Kidney epithelial cell (primary cell): ENCODE measurements at places on chromosomes 6 and 20.

GRCh38 chr6:54097753-54098152 lies 13.5 kb upstream of the MLIP start:
- DNase-seq: no peak

DNA sequence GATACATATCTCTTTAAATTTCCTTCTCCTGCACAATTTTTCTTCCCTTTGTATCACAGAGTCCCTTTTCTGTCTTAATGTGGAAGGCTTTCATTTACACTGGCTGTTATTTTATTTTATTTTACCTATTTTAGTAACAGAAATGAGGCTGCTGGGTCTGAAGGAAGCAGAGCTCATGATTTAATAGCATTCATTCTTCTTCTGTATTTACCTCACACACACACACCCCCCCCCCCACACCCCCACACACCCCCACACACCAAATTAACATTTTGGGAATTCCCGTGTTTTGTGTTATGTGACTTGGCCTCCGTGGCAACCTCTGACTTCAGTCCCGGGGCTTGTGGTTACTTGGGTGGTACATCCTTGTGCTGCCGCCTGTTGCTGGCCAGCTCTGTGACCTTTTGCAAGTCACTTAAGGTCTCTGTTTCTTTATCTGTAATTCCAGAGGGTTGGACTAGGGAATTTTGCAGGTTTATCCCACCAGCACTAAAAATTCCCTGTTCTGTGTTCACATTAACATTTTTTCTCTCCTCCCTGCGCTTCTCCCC lies 108.8 kb downstream of the TIAM2 start:
- no peak for DNase-seq

GRCh38 chr6:120648713-120649112 lies 685.6 kb downstream of the TBC1D32 start:
- DNase-seq: no peak

GRCh38 chr6:167842457-167842856 lies 15.7 kb downstream of the AFDN start:
- no peak for DNase-seq

GRCh38 chr6:144321839-144322591 lies 36.9 kb downstream of the UTRN start:
- no peak for DNase-seq

- DNase-seq: no peak
Measured at GRCh38 chr20:13813910-13814309, 29.1 kb downstream of the NDUFAF5 start.
